Stimulated activated CD8-positive, alpha-beta memory T cell treated with anti-CD3 and anti-CD28 coated beads, Interleukin-4, amount 100 ng/mL, for 24 hours (primary cell): ENCODE measurements at places on chromosomes 6 and 20.

DNA sequence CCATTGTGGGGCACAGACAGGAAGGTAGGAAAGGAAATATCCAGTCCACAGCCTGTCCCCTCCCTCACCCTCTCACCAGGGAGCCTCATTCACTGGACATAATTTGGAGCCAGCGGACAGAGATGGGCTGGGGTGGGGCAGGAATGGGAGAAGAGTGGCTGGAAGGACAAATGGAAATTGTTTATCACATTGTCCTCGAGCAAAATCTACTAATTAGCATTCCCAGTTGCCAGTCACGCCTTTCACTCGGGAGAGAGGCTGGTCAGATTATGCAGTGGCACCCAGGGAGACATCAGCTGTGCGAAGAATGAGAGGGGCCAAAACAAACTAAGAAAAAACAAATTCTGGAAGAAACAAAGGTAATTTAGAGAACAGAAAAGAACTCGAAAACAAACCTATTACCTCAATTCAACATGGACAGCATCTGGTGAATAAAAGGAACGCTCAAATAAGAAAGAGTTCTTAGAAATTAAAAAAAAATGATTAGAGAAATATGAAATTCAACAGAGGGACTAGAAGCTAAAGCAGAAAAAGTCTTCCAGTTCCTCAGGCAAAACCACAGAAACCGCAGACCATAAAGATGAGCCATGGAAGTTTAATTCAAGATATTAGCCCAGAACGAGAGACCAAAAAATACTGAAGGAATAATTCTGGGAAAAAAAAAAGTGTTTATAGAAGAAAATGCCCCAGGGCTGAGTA is 108.5 kb upstream of the RALGAPA2 start:
- DNase-seq, result no peak

GRCh38 chr6:75530696-75531095 is 37.1 kb upstream of the FILIP1 start:
- no peak for DNase-seq

DNA sequence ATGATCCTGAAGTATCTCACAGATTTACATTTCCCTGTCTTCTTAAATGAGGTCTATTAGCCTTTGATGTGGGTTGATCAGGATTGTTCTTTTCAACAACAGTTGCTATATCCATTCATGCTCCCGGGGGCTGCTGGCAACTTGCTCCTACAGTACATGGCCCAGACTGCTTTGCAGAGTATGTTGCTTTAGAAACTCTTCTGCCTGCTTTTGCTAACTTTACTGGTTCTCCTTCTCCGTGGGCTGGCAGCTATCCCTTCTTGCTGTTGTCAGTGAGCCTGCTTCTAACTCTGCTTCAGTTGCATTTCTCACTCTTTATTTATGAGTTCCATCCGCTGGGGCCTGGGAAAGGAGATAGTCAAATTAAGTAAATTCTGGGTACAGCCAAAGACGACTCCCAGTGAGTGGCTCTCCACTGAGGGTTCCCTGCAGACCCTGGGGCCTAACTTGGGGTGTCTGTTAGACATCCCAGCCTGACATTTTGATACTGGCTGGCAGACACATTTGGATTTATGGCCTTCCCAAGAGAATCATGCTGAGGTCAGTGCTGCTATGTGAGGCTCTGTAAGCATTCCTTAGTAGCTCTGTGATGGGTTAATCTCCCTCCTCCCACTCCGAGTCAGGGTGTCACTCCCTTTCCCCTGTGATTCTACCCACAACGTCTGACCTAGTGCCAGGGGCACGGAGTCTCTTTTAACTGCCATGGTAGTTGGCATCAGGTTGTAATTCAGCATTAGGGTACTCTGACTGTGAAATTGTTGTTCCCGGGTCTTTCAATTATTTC is 73.6 kb downstream of the SLX4IP start:
- no peak for DNase-seq

DNA sequence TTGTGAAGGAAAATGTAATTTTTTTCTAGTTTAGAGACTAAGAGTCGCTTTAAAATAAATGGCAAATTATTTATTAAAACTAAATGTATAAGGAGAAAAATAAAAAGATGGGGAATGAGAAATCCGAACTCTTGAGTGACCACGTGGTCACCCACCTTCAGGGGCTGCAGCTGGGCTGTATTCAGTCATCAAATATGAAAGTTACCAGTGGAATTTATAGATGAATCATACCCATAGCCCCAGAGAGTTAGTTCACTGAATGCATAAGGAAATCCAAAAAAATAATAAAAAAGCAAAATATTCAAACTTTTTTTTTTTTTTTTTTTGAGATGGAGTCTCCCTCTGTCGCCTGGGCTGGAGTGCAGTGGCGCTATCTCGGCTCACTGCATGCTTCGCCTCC is 947.7 kb upstream of the ADGRB3 start:
- DNase-seq, result no peak

DNA sequence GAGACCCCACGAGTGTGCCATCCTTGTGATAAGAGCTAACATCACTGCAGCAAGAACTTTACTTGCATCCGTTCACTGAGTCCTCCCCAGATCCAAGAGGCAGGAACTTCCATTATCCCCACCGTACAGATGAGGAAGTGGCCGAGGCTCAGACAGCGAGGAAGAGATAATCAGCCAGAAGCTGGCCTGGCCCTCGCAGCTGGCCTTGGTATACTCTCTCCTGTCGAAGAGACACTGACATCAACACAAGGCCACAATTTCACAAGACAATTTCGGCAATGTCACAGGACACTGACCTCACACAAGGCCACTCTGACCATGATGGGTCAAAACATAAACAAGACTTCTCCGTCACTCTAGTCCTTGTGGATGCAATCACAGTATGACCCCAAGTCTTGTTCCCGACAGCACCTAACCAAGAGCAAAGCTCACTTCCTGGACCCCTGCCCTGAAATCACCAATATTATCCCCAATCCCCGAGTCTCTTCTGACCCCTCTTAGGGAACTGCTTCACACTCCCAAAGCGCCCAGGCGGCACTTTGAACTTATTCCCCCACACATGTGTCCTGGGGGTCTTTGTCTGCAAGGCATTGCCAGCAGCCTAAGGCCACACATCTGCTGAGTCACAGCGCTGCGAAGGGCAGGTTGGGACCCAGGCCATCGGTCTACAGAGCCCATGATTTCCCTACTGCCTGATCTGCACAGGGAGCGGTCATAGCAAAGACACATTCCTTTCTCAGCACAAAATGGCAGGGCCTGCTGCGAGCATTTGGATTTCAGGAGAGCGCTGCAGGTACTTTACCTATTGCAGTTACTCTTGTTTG is 14.8 kb upstream of the VAPB start:
- DNase-seq, result no peak

DNA sequence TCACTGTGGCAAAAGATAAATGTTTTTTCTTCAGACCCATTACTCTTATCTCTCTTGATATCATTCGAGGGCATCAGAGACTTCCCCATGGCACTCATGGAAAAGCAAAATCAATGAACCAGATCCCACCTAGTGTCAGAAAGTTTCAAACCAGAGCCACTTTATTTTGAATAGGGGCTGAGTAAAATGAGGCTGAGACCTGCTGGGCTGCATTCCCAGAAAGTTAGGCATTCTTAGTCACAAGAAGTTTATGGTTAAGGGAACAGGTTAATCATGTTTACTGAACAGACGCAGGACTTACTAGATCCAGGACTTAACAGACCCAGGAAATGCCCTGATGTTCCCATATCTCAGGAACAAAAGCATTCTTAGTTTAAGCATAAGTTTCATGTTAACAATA is 369.9 kb downstream of the BTBD3 start:
- no peak for DNase-seq

GRCh38 chr6:37021356-37022129 is 16.1 kb downstream of the FGD2 start:
- DNase-seq, result peak; percentile 47

DNA sequence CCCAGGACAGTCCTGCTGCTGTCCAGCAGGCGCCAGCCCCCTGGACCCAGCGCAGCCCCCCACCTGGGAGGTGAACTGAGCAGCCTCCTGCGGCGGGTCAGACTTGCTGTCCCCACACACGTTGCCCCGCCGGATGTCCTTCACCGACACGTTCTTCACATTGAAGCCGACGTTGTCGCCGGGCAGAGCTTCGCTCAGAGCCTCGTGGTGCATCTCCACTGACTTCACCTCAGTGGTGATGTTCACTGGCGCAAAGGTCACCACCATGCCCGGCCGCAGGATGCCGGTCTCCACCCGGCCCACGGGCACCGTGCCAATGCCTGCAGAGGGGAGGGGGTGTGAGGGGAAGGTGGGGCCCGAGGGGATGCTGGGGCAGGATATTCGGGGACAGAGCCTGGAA is 8.5 kb downstream of the EEF1A2 start:
- no peak for DNase-seq

GRCh38 chr6:47061309-47062300 is 19.5 kb upstream of the ADGRF1 start:
- no peak for DNase-seq

DNA sequence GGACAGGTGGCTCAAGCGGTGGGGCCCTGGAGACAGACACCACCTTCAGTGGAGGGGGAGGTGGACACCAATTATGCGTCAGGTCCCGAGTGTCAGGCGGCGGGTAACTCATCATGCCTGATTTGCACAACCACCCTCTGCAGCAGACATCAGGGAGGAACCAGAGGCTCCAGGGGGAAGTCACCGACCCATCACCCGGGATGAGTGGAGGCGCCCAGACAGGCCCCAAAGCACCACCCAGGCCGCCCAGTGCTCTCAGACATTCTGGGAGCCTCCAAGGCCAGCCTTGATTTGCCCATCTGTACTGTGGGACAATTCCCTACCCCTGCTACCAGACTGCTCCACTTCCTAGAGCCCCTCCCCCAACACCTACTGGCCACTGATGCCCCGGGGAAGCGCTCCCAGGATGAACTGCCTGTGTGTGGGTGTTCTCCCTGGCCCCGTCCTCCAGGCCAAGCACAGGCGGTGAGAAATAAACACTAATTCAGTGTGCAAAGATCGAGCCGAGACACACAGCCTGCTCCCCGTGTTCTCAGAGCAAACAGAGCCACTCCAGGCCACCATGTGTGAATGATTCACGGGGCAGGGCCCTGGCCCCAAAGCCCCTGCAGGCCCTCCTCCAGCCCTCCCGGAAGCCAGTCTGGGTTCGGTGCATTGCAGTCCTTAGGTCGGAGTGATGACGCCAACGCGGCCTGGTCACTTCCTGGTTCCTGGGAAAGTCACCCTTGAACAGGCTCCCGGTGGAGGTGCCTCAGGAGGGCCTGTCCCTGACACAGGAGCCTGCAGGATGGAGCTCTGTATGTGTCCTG is 107.2 kb downstream of the ASXL1 start:
- DNase-seq, result no peak

GRCh38 chr6:1865585-1865984 is 255.9 kb downstream of the FOXC1 start:
- DNase-seq, result no peak

DNA sequence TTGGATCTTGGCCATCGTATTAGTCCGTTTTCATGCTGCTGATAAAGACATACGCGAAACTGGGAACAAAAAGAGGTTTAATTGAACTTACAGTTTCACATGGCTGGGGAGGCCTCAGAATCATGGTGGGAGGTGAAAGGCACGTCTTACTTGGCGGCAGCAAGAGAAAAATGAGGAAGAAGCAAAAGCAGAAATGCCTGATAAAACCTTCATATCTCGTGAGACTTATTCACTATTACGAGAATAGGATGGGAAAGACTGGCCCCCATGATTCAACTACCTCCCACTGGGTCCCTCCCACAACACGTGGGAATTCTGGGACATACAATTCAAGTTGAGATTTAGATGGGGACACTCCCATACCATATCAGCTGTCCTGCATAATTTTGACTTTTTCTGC is 20.1 kb upstream of the REPS1 start:
- DNase-seq, result no peak

- no peak for DNase-seq
These were observed 31.4 kb upstream of the MARCKS start for GRCh38 chr6:113825781-113826180.

DNA sequence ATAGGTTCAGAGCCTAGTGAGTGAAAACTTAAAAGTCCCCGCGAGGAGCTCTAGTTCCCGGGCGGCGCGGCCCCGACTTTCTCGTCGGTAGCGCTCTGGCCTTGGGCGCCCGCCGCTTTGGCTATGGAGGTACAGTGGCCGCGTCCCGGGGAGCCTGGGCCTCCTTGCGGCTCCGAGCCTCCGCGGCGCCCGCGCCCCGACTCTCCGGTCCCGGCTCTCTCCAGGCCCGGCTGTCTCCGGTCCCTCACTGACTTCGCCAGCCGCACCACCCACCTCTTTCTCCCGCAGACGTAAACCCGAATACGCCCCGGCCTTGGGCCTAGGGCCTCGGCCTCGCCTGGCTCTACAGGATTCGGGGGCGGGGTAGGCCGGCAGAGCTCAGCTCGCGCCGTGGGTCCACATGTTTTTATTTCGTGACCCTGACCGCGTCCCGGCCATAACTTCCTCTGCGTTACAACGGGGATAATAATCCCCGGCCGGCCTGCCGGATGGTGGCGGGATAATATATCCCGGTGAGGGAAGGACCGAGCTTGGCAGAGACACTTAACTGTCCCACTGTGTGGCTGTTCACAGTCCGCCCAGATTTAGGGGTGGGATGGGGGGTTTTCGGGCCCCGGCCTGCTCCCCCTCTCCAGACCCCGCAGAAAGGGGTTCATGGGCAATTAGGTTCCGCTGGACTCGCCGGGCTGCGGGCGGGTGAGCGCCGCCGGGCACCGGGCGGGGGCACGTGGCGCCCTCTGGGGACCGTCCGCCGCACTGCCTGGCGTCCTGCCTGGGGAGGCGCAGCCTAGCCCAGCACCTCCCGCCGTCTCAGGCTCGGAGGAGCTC is 10.0 kb upstream of the TBX18 start:
- DNase-seq, result no peak

DNA sequence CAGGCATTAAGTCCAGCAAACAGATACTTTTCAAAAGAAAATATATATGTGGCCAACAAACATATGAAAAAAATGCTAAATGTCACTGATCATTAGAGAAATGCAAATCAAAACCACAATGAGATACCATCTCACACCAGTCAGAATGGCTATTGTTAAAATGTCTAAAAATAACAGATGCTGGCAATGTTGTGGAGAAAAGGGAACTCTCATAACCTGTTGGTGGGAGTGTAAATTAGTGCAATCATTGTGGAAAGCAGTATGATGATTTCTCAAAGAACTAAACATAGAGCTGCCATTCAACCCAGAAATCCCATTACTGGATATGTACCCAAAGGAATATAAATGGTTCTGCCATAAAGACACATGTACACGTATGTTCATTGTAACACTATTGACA is 20.6 kb downstream of the KCNQ5 start:
- DNase-seq, result no peak

GRCh38 chr6:169827290-169827717 is 75.9 kb downstream of the ERMARD start:
- DNase-seq, result no peak

- peak; percentile 60 for DNase-seq
These were observed 712 bp downstream of the RXRB start for GRCh38 chr6:33199687-33200218.
